ENCODE measurements at places on chromosomes 5 and 9. TPM values are rescaled to one million over a fixed set of nuclear protein-coding genes. Genes with fewer than 3 reads are reported as not detected.

FBP1 gene
- polyA plus RNA-seq: 59.1 TPM

DNA sequence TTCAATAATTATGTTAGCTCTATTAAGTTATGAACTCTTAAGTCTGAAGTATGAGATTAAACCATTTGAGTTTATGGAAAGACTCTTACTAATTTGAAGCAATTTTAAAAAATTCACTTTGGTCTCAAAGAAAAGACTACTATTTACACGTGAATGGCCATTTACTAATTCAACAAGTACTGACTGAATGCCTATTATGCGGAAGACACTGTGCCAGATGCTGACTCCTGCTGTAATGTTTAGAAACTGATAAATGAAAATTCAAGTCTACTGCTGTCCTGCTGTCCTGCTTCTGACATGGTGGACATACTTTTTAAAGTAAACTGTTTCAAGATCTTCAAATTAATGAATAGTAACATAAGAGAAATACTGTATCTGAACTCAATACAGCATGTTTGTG lies 116.2 kb downstream of the MPDZ start:
- DNase-seq: no peak

GRCh38 chr9:136769710-136770191 lies 5.4 kb upstream of the LCN15 start:
- DNase-seq: no peak

- DNase-seq: no peak
Measured at GRCh38 chr5:128378196-128378595, 159.8 kb downstream of the FBN2 start.

ITK gene
- polyA plus RNA-seq: 0.52 TPM

DOLPP1 gene
- polyA plus RNA-seq: 21.7 TPM

OSMR gene
- polyA plus RNA-seq: 10.7 TPM

- DNase-seq: no peak
Measured at GRCh38 chr9:16593746-16594145, 276.7 kb downstream of the BNC2 start.

KIAA1191 gene
- 147 TPM for polyA plus RNA-seq

DNA sequence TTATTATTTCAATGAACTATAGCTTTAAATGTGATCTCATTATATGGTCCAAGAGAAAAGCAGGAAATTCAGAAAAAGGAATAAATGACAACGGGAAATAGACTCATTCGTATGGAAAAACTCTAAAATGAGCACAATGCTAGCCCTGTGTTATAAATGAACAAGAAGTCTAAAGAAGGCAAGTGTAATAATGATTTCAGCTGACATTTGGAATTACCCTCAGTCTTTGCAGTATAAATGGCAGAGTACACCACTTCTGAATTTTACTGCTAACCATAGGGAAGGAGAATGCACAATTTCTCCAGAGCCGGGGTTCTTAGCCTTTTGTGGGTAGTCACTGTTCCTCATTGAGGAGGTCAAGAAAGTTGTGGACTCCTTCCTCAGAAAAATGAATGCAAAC lies 93.1 kb downstream of the ANKRD55 start:
- DNase-seq: no peak

DNA sequence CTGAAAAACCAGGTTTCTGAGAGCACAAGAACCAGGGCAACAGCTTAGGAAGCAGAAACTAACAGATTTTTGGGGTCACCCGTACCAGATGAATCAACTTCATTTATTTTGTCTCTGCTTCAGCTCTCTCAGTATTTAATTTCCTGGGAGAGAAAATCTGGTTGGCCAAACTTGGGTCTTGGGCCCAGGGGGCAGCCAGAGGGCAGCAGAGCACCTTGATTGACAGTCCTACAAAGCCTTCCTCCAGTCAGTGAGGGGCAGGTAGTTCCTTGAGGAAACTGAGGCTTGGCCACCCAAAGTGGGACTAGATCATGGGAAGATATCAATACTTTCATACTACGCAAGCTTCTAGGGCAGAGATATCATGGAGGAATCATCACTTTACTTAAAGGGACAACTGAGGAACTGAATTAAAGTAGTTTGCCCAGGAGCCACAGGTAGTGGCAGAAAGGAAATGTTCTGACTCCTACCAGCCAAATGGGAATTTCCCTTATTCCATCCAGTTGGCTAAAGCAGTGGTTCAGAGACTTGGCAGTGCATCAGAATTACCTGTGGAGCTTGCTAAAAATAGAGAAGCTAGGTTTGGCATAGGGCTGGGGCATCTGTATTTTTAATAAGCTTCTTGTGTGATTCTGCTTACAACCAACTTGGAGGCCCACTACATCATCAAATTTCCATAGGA lies 21.5 kb upstream of the ARHGAP26 start:
- no peak for DNase-seq

LPAR1 gene
- 25.8 TPM for polyA plus RNA-seq

DNA sequence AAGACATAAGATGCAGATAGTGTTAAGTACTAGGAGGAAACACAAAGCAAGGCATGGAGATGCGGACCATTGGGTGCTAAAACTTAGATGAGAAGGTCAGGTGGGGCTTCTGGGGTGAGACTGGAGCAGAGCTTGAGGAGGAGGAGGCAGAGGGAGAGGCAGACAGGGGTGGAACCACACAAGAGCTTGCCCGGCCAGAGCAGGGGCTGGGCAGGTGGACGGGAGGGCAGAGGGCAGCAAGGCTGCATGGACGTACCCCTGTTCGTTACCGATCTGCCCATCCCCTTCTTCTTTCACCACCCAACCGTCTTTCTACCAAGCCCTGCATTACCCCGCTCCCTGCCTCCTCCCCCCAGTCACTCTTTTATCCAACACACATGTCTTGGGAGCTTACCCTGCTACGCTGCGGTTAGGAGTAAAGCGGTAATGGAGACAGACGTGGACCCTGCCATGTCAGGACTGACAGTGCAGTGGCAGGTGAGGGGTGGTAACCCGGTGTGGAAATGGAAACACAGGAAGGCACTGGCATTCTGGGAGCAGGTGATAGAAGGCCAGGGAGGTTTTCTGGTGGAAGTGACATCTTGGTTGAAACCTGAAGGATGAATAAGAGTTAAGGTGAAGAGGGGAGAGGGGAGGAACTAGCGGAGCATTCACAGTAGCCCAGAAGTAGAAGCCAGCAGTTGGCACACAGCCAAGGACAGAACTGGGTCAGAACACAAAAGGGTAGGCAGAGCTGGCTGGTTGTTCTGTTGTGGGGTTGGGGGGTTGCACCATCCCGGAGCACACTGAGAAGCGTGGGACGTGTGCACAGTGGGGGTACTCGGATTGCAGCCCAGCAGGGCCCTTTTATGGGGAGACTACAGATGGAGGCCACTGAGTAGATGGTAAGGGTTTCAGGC lies 167.2 kb downstream of the CACNA1B start:
- DNase-seq: no peak

DNA sequence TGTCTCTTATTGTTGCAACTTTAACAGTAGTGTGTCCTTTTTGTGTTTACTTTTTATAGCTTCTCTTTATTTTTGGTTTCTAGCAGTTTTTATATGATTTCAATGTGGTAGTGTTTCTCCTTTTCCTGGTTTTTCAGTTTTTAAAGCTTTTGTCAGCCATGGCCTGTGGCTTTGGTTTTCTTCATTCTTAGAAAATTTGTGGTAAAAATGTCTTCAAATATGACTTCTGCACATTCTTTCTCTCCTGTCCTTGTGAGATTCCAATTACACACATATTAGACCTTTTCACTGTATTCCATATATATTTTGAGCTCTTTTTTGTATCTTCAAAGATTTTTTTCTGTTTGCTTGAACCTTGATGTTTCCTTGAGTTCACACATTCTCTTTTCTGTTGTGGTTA lies 180.5 kb downstream of the CNTLN start:
- no peak for DNase-seq

SLC6A18 gene
- polyA plus RNA-seq: 0.31 TPM

DNA sequence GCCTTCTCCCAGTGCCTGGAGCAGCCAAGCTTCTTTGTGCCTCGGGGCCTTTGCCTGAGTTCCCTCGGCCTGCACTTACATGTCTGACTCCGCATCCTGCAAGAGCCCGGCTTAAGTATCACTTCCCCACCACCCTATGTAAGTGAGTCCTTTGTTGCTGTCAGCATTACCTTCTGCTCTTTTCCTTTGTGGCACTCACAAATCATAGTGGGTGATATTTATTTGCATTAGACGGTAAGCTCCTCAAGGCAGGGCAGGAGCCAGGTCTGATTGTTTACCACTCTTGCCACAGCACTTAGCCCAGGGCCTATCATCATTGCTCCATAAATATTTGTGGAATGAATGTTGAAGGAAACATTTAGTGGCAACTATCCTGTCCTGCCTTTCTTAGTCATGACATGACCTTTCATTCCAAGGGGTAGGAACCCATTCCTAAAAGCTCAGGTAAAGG lies 4.8 kb downstream of the GM2A start:
- DNase-seq: no peak

VLDLR gene
- polyA plus RNA-seq: 41.0 TPM

DNA sequence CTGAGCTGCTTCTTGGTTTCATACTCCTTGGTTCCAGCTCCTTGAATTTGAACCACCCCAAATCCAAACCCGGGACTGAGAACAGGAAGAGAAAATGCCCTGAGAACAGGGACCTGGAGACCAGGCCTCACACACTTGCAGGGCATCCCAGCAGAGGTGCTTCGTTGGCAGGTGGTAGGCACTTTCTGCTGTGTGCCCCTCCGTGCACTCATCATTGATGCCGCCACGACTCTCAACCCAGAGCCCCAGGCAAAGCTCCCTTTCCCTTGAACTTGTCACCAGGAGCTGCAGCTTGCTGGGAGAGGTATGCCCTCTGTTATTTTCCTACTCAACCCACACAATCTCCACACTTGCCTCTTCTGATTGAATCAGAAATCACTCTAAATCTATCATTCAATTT lies 217.8 kb upstream of the IRX1 start:
- no peak for DNase-seq

- DNase-seq: no peak
Measured at GRCh38 chr9:79104951-79105350, 466.8 kb upstream of the TLE4 start.

DNA sequence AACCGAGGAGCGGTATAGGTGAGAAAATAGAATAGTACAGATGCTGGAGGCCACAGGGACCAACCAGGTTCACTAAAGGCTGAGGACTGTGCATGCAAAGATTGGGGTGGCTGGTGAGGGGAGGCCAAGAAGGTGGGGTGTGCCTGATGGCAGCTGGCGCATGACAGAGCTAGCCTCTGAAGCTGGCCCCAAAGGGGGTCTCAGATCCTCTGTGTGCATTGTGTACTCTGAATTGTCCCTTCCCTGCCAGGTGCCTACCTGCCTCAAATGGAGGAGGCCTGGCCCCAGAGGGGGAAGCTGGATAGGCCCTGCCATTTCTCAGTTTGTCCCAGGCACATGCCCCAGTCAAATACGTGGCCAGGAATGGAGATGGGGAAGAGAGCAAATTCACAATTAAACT lies 63.1 kb downstream of the CRB2 start:
- DNase-seq: no peak

- no peak for DNase-seq
Measured at GRCh38 chr9:77997611-77998284, 33.9 kb downstream of the GNAQ start.

WHRN gene
- 6.8 TPM for polyA plus RNA-seq

DNA sequence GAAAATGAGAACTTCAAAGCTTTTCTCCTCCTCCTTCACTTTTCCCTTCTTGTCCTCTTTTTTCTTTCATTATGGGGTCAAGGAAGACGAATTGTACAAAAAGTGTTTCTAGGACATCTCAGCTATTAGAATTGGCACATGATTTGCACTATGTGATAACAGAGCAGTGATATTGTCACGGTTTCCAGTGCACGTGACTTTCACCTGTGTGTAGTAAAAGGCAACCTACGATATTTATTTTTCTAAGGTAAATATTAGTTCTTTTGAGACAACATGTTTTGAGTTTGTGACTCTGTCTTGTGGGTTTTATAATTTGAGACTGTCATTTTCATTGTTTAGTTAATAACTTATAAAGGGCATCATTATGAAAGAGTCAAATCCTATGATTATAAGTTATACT lies 213.1 kb downstream of the PSAT1 start:
- DNase-seq: no peak

CNTLN gene
- 14.9 TPM for polyA plus RNA-seq

DNA sequence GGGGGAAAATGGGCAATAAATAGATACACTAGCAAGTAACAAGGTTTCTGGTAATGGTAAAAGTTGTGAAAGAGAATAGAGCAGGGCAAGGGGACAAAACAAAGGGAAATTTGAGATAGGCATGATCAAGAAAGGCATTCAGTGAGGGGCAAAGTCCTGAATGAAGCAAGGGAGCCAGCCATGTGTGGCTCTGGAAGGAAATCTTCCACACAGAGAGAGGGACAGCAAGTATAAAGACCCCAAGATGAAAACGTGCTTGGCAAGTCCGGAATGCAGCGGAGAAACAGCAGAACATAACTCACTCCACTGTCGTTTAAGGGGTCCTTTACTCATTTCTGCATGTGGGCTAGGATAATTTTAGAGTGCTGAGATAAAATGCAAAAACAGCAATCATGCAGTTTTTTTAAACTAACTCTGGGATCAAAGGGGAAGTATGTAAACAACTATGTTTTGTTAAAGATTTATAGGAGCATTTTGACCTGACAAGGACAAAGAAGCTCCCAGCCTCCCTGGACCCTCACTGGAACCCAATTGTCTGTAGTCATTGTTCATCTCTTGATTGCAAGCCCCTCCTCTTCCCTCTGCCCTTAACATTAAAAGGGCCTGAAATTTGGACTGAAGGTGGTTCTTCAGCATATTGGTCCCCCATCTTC lies 22.9 kb upstream of the AOPEP start:
- DNase-seq: no peak

BARHL1 gene
- not detected for polyA plus RNA-seq

- DNase-seq: no peak
Measured at GRCh38 chr9:136729144-136729543, 13.6 kb downstream of the LCN10 start.

PCDHGA10 gene
- 3.1 TPM for polyA plus RNA-seq

GRCh38 chr5:113047733-113048652 lies 71.4 kb downstream of the DCP2 start:
- DNase-seq: no peak

DNA sequence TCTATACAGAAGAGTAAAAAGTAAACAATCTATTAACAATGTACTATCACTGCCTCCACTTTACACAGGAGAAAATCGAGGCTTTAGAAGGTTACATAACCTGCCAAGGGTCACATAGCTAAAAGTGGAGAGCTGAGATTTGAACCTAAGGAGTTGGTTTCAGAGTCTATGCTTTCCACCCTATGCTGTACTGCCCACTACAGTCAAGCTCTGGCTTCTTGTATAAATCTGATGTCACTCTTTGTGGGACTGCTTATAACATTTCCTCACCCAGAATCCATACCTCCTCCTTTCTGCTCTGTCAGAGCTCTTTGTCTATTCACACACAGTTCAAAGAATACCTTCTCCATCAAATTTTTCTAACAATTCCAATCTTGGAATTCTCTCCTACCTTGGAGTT lies 503.1 kb downstream of the RAB3C start:
- no peak for DNase-seq

GRCh38 chr5:38193015-38193581 lies 65.3 kb upstream of the EGFLAM start:
- DNase-seq: peak; percentile 53

- no peak for DNase-seq
Measured at GRCh38 chr5:131302506-131302905, 38.7 kb downstream of the CDC42SE2 start.

PCDHGA12 gene
- polyA plus RNA-seq: 0.94 TPM

NR2F1-AS1 gene
- 50.0 TPM for polyA plus RNA-seq

CDC25C gene
- polyA plus RNA-seq: 6.8 TPM

- DNase-seq: no peak
Measured at GRCh38 chr5:140116716-140117115, 2.8 kb downstream of the PURA start.

Data from right renal cortex interstitium (tissue), 3 donors.